ENCODE measurements at places on chromosomes 5 and 9. TPM values are rescaled to one million over a fixed set of nuclear protein-coding genes. Genes with fewer than 3 reads are reported as not detected.

KCNN2 gene
- total RNA-seq = 8.0 TPM

PDE6A gene
- total RNA-seq = 0.08 TPM

GRCh38 chr9:97394881-97395280 is 17.0 kb upstream of the TDRD7 start:
- no peak for DNase-seq

DNA sequence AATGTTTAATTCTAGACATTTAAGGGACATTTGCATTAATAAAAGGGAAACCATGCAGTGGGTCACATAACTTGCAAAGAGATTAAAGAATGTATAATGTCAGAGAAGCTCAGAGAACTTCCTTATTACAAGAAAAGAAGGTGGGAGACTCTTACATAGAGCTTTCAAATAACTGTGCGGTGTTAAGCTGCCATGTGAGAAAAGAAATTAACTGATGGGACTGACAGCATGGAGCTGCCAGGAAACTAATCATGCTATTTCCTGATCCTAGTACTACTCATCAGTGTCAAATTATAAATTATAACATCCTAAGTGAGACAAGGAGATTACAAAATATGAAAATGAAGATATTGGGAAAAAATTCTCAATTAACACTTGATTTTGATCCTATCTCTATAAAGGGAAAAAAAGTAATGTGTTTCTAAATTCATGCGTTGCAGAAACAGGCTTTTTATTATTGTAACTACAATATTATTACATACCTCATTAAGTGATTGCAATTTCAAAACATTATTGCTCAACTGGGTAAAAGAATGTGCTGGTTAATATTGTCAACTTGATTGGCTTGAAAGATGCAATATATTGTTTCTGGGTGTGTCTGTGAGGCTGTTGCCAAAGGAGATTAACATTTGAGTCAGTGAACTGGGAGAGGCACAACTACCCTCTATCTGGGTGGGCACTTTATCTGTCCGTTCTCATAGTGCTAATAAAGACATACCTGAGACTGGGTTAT is 609.5 kb upstream of the NUDT12 start:
- DNase-seq = no peak

GRCh38 chr5:1375871-1376810 is 31.2 kb upstream of the CLPTM1L start:
- DNase-seq = no peak

Data from Right ventricle myocardium superior (tissue), 1 donor.